ENCODE measurements at places on chromosomes 1 and 21. TPM values are rescaled to one million over a fixed set of nuclear protein-coding genes. Genes with fewer than 3 reads are reported as not detected.

LGR6 gene
- total RNA-seq = 0.32 TPM

NR5A2 gene
- 19.1 TPM for total RNA-seq

WNT9A gene
- total RNA-seq = 1.3 TPM

WNT4 gene
- 0.28 TPM for total RNA-seq

HAO2 gene
- total RNA-seq = not detected

NHLH1 gene
- total RNA-seq = not detected

GRCh38 chr1:166588741-166589140 is 250.5 kb upstream of the POGK start:
- no peak for DNase-seq

GRCh38 chr1:114286960-114287359 is 133.3 kb upstream of the SYT6 start:
- no peak for DNase-seq

- no peak for DNase-seq
Observed at GRCh38 chr1:89863165-89863830, 42.5 kb downstream of the LRRC8D start.

GRCh38 chr1:166908942-166909341 is 32.9 kb upstream of the TADA1 start:
- no peak for DNase-seq

DNA sequence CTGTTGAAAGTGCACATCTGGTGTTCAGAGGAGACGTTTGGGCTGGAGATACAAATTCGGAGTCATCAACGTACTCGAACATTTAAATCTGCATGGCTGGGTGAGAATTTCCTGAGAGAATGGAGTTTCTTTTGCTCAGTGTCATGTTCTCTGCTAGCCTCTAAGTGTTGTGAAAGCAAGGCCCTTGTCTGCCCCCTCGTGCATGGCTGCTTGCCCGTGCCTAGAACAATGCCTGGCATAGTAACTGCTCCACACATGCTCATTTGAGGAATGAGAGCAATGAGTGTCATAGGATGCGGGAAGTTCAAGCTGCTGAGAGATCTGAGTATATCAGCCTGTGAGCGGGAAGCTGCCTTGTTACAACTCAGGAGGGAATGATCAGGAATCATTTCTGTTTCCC is 171.1 kb upstream of the CSF3R start:
- no peak for DNase-seq

- no peak for DNase-seq
Observed at GRCh38 chr1:220924331-220924970, 45.2 kb downstream of the HLX start.

GRCh38 chr1:118049981-118050380 is 120.4 kb downstream of the WDR3 start:
- DNase-seq = no peak

Data from omental fat pad (tissue), 4 donors.